Renal cortical epithelial cell (primary cell): ENCODE measurements at places on chromosomes 13 and 19. TPM values are rescaled to one million over a fixed set of nuclear protein-coding genes. Genes with fewer than 3 reads are reported as not detected.

DNA sequence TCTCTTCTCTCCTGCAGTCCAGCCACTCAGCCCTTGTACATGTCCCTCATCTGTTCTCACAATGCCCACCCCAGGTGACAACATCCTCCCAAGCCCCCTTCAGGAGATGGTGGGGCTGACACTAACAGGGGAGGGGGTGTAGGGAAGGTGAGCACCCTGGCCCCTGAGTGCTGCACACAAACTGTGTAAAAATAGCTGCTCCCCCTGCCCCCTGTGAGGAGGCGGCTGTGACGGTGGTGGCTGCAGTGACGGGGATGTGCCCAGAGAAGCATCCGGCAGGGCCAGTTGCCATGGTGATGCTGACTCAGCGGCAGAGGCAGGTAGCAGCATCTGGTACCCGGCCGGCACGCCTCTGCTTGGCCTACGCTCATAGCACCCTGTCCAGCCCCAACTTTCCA is 13.0 kb upstream of the JUND start:
- DNase-seq: no peak

- no peak for DNase-seq
Measured at GRCh38 chr19:1047696-1048147, 7.8 kb downstream of the ABCA7 start.

DNA sequence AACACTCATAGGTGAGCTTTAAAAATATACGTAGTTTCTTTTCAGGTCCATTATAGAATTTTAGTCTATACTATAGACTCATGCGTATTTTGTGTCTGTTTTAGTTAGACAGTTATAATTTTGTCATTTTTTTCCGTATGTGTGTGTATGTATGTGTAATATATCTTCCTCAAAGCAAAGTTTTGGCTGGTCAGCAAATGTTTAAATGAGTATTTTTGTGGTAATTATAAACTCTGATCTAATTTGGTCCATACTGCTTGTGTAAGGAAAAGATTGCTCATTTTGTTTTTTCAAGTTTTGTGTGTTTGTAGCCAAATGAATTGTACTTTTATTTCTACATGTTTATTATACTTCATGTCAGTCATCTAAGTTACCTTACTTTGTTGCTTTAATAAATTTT is 20.5 kb downstream of the KCTD4 start:
- no peak for DNase-seq

The TMC4 gene
- 1.8 and 21.9 TPM in 2 replicates for total RNA-seq

- DNase-seq: peak; percentile 8
Measured at GRCh38 chr19:31351056-31351854, 2.0 kb upstream of the TSHZ3 start.

GRCh38 chr19:50694815-50695145 is 24.8 kb downstream of the SHANK1 start:
- no peak for DNase-seq

- peak; percentile 40 for DNase-seq
Measured at GRCh38 chr19:13952931-13953531, 722 bp downstream of the DCAF15 start.

DNA sequence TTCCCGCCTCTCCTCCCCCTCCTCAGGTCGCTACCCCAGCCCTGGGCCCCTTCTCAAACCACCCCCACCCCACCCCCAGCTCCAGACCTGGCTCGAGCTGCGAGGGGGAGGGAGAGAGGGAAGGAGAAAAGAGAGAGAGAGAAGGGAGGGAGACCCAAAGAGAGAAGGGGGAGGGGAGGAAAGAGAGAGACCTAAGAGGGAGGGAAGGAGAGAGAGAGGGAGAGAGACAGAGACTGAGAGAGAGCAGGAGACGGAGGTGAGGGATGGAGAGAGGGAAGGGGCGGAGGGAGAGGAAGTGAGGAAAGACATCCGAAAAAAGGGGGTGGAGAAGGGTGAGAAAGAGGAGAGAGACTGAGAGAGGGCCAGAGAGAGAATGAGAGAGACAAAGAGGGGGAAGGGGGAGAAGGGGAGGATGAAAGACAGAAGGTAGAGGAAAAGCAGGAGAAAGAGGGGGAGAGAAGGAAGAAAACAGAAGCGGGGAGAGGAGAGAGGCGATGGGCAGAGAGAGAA is 2.0 kb upstream of the SPACA6 start:
- peak; percentile 50 for DNase-seq

- no peak for DNase-seq
Measured at GRCh38 chr19:39359026-39359425, 16.8 kb downstream of the SAMD4B start.

The WASF3 gene
- 3.8 and 6.8 TPM in 2 replicates for total RNA-seq

DNA sequence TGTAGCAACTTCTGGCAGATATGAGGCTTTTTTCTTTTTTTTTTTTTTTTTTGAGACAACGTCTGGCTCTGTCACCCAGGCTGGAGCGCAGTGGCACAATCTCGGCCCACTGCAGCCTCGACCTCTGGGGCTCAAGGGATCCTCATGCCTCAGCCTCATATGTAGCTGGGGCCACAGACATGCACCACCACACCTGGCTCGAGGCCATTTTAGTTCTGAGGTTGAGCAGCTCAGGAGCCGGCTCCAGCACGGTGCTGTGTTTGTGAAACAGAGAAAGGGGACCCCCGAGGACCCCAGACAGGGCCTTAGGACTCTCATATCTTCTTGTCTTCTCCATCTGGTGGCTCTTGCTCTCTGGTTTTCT is 3.4 kb upstream of the FLT3LG start:
- DNase-seq: no peak

- no peak for DNase-seq
Measured at GRCh38 chr19:43664018-43664417, 6.0 kb downstream of the PLAUR start.

The RAX2 gene
- not detected in 2 replicates for total RNA-seq

- DNase-seq: no peak
Measured at GRCh38 chr13:80972857-80973478, 632.0 kb upstream of the SPRY2 start.

- peak; percentile 30 for DNase-seq
Measured at GRCh38 chr19:56111601-56112312, 9.3 kb downstream of the ZNF787 start.

GRCh38 chr13:98626298-98626935 is 49.5 kb upstream of the STK24 start:
- no peak for DNase-seq

GRCh38 chr13:30907121-30907861 is 1.2 kb downstream of the MEDAG start:
- DNase-seq: no peak

- no peak for DNase-seq
Measured at GRCh38 chr13:38341149-38341692, 8.4 kb upstream of the UFM1 start.

- no peak for DNase-seq
Measured at GRCh38 chr13:47396915-47397314, 500.1 kb upstream of the HTR2A start.

The CDKN2D gene
- 3.5 and 6.1 TPM in 2 replicates for total RNA-seq

The FGF22 gene
- total RNA-seq: 0.10 TPM in 1 of 2 replicates, not detected in the other

DNA sequence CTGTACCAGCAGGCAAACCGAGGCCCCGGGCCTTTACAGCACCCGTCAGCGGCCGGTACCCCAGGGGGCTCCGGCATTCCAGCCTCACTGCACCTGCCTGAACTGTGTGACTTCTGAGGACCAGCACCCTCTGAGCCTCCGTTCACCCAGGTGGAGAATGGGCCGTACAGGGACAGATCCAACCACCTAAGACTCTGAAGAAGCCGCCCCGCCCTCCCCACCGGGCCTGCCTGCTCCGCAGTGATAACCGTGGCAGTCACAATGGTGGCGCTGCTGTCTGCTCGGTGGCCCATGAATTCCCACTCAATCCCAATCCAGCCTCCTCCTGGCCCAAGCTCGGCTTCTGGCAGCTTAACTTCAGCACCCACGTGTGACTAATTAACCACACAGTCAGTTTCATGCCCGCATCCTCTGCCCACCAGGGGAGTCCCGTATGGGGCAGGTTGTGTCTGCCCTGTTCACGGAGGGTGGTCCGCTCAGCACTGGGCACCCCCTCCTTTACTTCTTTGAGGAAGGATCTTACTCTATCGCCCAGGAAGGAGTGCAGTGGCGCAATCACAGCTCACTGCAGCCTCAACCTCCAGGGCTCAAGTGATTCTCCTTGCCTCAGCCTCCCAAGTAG is 3.4 kb downstream of the TCF3 start:
- DNase-seq: peak; percentile 36

The SPRYD7 gene
- total RNA-seq: 8.0 TPM in 2 replicates

- DNase-seq: no peak
Measured at GRCh38 chr19:12828494-12828893, 5.9 kb downstream of the RTBDN start.

DNA sequence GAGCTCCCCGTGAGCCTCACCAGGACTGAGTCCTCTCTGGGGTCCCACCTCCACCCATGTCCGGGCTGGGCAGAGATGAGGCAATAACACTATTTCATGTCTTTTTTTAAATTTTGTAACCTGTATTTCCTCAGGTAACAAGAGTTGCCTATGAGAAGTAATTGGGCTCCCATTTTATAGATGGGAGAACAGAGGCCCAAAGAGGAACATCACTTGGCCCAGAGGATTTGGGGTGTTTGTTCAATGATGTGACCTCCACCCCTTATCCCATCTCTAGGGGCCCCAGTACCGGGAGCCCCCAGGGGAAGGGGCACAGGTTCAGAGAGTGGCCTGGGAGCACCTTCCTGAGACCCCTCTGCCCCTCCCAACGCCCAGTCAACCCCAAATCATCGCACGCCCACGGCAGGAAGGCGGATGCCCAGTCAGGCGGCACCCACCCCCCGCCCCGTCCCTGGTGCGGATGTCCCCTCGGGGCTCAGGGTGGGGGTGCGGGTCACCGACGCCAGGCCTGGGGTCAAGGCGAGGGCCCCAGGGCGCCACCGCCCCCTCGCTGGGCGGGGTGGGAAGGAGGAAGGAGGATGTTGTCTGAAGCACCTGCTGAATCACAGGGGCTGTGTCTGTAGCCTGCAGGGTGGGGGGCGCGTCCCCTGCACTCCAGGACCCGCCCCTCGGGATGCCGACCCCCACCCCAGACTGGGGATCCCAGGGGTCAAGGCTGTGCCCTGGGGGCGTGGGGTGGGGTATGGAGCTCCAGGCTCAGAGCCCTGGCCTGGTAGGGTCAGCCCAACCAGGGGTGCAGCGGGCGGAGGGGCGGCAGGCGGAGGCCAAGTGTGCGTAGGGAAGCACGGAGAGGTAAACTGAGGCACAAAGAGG is 9.0 kb upstream of the CIRBP start:
- peak; percentile 51 for DNase-seq

GRCh38 chr19:13843104-13843921 is 33.6 kb upstream of the NANOS3 start:
- DNase-seq: peak; percentile 87

DNA sequence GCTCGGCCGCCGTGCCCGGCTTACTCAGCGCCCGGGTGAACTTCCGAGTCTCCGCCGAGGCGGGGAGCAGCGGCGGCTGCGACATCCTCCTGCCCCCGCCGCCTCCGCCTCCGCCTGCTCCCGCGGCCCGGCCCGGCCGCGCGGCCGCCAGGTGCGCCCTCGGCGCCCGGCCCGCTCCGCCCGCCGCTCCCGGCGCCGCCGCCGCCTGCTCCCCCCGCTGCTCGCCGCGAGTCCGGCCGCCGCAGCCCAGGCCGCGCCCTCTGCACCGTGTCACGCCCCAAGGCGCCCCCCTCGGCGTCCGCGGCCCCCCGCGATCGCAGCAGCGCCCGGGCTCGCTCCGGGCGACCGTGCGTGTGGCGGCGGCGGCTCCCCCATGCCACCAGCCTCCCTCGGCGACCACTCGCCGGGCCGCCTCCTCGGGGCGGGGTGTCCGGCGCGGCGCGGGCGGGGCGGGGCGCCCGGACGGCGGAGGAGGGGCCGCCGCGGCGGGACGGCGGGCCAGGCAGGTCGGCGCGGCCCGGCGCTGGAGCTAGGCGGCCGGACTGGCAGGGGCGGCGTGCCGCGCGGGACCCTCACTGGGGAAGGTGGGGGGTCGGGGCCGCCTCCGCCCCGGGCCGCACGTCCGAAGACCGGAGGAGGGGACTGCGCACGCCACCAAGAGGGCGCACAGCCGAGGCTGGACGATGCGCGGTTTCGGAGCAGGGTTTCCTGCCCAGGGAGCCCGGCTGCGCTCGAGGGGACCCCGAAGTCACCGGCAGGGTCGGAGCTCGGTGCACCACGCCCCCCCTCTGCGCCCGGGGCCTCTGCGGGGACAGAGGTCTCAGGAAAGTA is 108.6 kb upstream of the DOCK9 start:
- DNase-seq: peak; percentile 18

DNA sequence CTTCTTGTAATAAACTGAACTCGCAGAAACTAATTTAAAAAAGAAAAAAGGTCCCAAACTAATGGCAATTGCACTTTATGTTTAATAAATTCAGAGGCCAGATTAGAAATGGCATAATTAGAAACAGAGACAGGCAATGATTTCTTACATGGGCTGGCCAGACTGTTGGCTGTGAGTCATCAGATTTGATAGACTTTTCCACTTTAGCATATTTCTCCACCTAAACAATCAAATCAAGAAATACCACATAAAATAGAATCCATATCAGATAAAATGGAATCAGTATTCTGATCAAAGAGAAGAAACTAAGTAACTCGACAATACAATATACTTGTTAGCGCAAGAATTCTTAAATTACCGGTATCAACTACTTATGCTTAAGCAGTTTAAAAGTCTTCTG is 29.0 kb downstream of the EXOSC8 start:
- no peak for DNase-seq

GRCh38 chr19:56108447-56109195 is 12.5 kb downstream of the ZNF787 start:
- DNase-seq: no peak

GRCh38 chr13:98348466-98349200 is 171.6 kb upstream of the RNF113B start:
- DNase-seq: no peak

- peak; percentile 1 for DNase-seq
Measured at GRCh38 chr13:82833923-82834322, 1048.4 kb downstream of the SLITRK1 start.

DNA sequence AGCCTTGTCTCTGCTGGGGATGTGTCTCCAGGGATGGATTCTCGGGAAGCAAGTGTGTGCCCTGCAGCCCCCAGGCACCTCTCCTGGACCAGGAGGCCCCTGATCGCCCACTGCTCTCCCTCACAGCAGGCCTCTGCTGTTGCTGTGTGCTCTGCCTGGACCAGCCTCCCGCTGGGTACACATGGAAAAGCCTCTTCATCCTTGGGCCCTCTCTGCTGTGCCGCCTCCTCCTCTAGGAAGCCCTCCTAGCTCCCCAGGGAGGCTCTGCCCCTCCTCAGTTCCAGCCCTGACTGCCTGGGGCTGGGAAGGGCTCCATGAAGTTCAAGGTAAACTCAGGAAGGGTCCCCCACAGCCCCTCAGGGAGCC is 12.0 kb downstream of the NDUFA11 start:
- DNase-seq: no peak

The MED16 gene
- 22.6 and 55.4 TPM in 2 replicates for total RNA-seq

The TNFSF9 gene
- 7.4 and 30.9 TPM in 2 replicates for total RNA-seq

DNA sequence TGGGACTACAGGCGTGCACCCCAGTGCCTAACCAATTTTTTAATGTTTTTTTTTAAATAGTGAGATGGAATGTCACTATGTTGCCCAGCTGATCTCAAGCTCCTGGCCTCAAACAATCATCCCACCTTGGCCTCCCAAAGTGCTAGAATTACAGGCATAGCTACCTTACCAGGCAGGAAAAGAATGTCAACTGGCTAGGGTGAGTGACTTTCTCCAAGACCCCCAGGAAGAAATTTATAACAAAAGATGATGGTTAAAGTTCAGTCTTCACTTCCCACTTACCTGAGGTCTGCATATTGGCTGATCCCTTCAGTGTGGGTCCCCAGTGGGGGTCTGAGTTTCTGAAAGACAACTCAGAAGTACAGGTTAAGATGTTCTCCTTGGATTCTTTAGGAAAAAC is 893.0 kb downstream of the UQCRFS1 start:
- DNase-seq: no peak
